ENCODE measurements at places on chromosomes 2 and 18.

DNA sequence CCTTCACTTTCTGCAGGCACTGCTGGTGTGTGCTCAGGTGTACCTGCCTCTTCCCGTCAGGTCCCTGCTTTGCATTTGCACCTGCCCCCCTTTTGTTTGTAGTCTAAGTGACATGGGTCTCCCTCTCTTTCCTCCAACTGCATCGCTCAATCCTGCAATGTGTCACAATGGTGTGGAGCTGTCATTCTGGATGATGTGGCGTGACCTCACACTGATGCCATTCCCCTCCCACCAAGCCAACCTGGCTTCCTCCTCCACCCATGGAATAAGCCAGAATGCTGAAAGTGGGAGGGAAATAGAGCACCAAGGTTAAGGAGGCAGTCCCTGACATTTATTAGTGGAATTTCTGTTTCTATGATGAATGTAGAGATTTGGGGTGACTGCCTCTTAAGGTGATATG lies 156.7 kb downstream of the ZBTB7C start:
- no peak for DNase-seq

- no peak for DNase-seq
Measured at GRCh38 chr2:162344617-162344950, 652 bp downstream of the GCA start.

- DNase-seq = no peak
Measured at GRCh38 chr18:49768051-49768391, 45.3 kb downstream of the ACAA2 start.

DNA sequence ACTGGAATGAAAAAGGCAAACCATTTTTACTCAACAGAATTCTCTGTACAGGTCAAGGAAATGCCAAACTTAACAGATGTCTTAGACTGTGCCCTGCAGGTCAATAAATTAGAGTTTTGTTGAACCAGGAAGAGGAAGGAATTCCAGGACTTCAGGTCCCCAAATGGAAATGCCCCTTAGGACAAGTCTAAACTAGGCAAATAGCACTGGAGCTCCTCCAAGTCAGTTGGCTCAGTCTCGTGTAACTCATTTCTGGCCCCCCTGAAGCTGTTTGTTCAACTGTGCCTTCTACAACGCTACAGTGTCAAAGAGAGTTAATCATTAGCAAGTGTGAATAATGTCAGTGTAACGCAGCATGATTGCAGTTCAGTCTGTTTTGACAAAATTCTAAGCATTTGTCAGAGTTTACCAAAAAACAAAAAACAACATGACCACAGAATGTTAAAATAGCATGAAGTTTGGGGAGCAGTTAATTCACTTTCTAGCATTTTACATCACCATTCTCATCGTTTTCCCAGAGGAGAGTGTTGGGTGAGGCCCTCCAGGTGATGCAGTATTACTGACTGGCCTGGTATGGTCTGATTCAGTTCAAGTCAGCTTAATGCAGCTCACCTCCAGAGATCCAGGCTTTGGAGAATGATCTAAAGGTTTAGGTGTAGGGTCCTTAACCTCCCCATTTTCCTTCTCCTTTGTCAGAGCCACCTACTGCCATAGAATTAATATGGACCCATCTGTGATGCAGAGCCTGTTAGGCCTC lies 108.1 kb downstream of the AQP4 start:
- DNase-seq = no peak

- DNase-seq = no peak
Measured at GRCh38 chr18:52791321-52791720, 451.3 kb downstream of the DCC start.

DNA sequence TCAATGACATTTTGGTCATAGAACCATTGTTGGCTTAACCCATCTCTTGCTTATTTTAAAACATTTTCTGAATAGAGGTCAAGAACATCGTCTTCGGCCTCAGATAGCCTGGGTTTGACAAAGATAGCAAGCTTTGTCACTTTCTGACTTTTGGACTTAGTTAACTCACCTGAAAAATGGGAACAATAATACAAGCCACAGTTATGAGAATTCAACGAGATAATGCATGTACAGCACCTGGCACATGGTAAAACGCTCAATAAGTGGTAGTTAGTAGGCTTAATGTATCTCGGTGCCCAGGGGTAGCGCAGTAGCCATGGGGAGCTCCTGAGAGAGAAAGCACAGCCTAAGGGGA lies 446 bp upstream of the COPS7B start:
- no peak for DNase-seq

DNA sequence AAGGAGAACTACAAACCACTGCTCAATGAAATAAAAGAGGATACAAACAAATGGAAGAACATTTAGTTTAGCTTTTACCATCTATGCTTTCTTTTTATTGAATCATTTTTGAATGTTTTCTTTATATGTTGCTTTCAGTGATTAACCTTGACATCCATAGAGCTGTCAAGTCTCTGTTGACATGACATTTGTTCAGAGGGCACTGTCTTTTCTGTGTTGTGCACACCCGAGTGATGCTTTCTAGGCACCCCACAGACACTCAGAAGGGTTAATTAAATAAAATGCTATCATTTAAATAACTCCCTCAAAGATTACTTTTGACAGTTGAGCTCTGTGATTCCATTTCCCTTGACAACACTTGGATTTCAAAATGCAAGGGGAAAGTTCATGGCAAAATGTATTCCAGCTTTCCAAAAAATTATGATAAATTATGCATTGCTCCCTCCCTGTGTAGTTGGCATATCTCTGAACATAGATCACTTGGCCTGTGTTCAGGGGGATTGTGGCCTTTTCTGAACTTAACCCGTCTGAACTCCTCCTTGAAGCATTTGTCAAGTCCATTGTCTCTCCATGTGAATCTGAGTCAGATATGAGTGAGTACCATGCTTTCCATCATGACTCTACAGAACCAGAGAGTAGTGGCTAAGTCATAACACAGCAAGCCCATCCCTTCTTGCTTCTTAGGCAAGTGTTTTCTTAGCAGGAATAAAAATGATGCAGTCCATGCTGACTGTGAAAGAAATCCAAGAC lies 372.6 kb downstream of the RPRM start:
- no peak for DNase-seq

DNA sequence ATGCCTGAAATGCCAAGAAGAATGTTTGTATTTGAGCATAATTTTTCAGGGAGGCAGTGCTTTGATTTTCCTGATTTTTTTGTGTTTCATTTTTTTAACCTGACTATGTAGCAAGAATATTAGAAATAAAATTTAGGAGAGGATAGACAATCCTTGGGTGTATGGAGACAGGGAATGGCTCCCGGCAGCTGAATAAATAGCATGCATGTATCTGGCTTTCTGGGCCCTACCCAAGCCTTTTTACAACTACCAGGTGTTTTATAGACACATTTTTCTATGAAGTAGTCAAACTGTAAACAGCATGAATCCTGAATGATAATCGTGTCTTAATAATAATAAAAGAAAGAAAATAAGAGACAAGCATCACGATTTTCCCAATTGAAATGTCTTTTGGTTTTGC lies 52.4 kb downstream of the WIPF1 start:
- DNase-seq = no peak

DNA sequence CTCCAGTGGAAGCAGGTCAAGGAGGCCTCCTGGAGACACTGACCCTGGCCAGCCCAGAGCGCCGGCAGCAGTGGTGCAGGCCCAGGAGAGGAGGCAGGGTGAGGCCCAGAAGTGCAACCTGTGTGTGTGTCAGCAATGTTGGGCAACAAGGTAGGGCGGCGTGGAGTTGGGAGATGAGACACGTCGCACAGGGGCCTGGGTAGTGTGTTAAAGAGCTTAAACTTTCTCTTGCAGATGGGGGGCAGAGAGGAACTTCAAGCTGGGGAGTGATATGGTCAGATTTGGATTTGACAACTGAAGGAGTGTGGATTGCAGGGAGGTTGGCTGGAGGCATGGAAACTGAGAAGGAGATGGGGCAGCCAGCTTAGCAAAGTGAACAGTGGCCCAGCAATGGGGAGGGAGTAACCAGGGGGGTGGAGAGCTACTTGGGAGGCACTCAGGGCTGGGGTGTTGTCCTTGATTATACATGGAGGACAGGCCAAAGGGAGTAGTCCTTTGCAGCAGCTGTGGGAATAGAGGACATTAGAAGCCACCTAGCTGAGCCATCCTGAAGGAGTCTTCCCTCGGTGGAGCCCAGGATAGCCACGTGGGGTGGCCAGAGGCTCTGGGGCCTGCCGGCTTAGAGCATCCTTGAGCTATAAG lies 278.6 kb upstream of the HS6ST1 start:
- DNase-seq = no peak

GRCh38 chr18:23355206-23355605 lies 97.9 kb upstream of the RIOK3 start:
- DNase-seq = no peak

DNA sequence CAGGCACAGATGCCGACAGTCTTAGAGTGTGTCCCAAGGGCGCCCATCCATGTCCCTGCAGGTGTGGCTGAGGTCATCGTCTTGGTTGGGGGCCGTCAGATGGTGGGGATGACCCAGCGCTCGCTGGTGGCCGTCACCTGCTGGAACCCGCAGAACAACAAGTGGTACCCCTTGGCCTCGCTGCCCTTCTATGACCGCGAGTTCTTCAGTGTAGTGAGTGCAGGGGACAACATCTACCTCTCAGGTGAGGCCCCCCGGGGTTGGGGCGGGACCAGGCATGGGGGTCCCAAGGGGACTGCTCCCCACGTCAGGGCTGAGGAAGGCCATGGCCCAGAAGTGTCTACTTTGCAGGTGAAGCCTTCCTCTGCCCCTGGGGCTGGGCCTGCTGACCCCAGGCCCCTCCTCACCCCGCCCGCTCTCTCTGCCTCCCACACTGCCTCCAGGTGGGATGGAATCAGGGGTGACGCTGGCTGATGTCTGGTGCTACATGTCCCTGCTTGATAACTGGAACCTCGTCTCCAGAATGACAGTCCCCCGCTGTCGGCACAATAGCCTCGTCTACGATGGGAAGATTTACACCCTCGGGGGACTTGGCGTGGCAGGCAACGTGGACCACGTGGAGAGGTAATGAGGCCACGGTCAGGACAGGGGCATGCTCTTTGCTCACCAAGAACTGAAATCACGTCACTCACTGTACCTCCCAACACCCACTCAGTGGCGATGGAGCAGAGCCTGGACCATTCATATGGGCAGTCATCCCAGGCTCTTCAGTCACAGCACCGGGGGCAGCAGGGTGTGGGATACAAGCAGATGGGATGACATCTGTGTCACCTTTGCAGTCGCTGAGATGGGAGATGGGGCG lies 230.8 kb downstream of the ATAD2B start:
- no peak for DNase-seq

DNA sequence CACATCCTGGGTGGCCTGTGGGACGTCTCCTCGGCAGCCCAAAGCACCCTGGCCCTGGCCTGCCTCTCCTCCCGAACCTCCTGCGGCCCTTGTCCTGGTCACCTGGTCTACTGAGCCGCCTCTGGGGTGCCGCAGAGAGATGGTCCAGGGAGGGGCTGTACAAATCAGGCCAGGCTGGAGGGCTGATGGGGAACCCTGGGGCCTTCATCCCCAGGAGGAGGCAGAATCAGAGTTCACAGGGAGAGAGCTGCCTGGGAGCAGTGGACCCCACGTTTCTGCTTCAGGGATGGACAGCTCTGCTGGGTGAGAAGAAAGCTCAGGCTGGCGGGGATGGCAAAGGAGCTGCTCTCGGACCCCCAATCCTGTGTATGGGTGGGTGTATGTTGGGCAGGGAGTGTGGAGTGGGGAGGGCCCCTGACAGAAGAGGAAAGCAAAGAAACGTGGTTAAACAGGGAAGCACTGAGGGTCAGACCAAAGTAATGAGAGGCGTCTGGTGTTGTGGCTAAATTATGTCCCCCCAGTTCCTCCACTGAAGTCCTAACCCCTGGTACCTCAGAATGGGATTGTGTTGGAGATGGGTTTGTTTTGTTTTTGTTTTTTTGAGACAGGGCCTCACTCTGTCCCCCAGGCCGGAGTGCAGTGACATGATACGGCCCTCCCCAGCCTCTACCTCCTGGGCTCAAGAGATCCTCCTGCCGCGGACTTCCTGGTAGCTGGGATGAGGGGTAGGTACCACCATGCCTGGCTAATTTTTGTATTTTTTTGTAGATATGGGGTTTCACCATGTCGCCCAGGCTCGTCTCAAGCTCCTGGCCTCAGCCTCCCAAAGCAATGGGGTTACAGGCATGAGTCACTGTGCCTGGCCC lies 73.4 kb upstream of the SMAD7 start:
- no peak for DNase-seq

- DNase-seq = no peak
Measured at GRCh38 chr2:200033929-200034328, 78.5 kb downstream of the MAIP1 start.

- no peak for DNase-seq
Measured at GRCh38 chr2:98577313-98577712, 31.0 kb downstream of the COA5 start.

GRCh38 chr18:6882401-6882800 lies 152.9 kb downstream of the ARHGAP28 start:
- DNase-seq = no peak

DNA sequence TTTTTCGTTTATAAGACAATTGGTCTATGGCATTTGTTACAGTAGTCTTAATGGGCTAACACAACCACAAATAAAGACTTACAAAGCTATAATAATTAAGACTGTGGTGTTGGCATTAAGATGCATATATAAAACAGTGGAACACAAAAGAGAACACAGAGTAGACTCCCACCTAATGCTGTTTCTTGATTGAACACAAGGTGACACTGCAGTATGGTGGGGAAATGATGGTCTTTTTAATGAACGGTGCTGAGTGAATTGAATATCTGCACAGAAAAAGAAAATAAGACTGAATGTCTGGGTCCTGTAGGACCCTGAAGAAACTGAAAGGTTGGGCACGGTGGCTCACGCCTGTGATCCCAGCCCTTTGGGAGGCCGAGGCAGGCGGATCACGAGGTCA lies 1136.6 kb upstream of the NXPH2 start:
- no peak for DNase-seq

DNA sequence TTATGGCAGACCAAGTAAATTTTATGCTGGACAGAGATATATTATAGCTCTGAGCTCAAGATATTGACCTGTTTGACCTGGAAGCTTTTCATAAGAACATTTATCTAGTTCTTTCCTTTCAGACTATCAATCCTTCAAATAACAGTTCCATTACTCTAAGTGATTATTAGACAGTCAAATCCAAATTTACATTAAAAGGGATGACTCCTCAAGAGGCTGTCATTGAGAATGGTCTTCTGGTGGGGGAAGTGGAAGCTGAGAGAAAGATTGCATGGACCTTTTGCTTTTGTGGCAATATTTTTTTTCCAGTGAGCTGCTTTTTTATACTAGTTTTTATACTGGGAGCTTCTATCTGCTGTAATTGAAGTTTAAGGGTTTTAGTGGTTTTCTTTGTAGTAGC lies 14.9 kb upstream of the SERPINB12 start:
- no peak for DNase-seq

GRCh38 chr2:127874378-127875269 lies 11.1 kb downstream of the AMMECR1L start:
- no peak for DNase-seq

GRCh38 chr2:195967336-195967735 lies 101.3 kb downstream of the DNAH7 start:
- DNase-seq = no peak

GRCh38 chr18:8847066-8847755 lies 141.9 kb downstream of the MTCL1 start:
- no peak for DNase-seq

- DNase-seq = no peak
Measured at GRCh38 chr2:15909736-15910135, 30.6 kb upstream of the MYCN start.

- no peak for DNase-seq
Measured at GRCh38 chr18:66621816-66622576, 18.1 kb upstream of the CDH19 start.

- DNase-seq = no peak
Measured at GRCh38 chr2:36458106-36458505, 102.5 kb downstream of the CRIM1 start.

Measured in stimulated activated CD8-positive, alpha-beta memory T cell treated with anti-CD3 and anti-CD28 coated beads, Interleukin-2, amount 100 ng/mL, for 1 hour (primary cell).